Thymus (tissue), 14 donors: ENCODE measurements at places on chromosomes 1 and 21. TPM values are rescaled to one million over a fixed set of nuclear protein-coding genes. Genes with fewer than 3 reads are reported as not detected.

Gene SLC22A15
- 0.52 TPM for total RNA-seq

Gene PTPN7
- 114 TPM for total RNA-seq

Gene SPATA6
- 6.0 TPM for total RNA-seq

Gene CHRM3
- 0.42 TPM for total RNA-seq

Gene S100A3
- total RNA-seq = 0.38 TPM

Gene S100A1
- total RNA-seq = 0.76 TPM

Gene UMODL1
- total RNA-seq = 1.7 TPM

Gene TNFRSF18
- 4.2 TPM for total RNA-seq

Gene NUDT17
- 3.7 TPM for total RNA-seq

Gene CNKSR1
- 1.1 TPM for total RNA-seq

Gene STK40
- total RNA-seq = 17.6 TPM

Gene ILDR2
- total RNA-seq = 0.90 TPM

Gene CYP4A11
- not detected for total RNA-seq

Gene SLC6A17
- under 0.01 TPM for total RNA-seq

Gene ADORA1
- 0.28 TPM for total RNA-seq

Gene IL24
- 0.09 TPM for total RNA-seq

Gene MANEAL
- 1.5 TPM for total RNA-seq

Gene CYP4A22
- not detected for total RNA-seq

Gene LRRC38
- 0.19 TPM for total RNA-seq

Gene KLF18
- total RNA-seq = under 0.01 TPM
